M059J (cell line): ENCODE measurements at places on chromosomes 1 and 21.

- DNase-seq: peak; percentile 76
These were observed 449.1 kb upstream of the KAZN start for GRCh38 chr1:14149431-14149830.

DNA sequence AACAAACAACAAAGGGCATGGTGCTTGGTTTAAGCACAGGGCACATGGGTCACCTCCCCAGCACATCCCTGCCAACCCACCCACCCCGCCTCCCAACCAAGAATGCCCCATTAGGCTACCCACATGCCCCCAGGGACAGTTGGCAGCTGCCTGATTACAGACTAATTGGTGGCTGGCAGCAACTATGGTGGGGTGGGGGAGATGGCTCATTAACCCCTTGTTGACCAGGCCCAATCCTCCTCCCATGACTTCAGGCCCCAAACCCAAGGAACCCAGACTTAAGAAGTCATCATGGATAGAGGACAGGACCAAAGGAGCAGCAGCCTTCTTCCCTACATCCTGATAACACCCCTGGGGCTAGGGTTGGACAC lies 1.3 kb downstream of the RIMS3 start:
- no peak for DNase-seq

DNA sequence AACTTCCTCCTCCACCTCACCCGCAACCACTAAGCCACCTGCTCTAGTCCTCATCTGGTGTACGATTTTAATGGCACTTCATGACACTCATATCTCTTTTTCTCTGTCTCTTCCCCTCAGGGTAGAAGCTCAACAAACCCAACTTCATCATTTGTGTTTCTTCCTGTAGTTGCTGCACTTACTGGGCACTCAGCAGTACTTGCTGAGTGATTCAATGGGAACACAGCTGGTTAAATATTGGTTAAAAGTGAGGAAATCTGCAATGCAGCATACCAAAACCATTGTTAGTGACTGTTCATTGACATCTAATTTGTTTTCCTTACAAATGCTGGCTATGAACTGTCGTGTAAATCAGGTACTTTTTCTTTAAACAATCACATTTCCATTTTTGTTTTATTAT lies 541.1 kb upstream of the PRMT6 start:
- DNase-seq: no peak

GRCh38 chr1:243268751-243269460 lies 13.1 kb downstream of the SDCCAG8 start:
- no peak for DNase-seq
